GM12865 (cell line): ENCODE measurements at places on chromosomes 4 and X.
A peak's percentile ranks its signal among the peaks of the same experiment; 100 is the strongest.

DNA sequence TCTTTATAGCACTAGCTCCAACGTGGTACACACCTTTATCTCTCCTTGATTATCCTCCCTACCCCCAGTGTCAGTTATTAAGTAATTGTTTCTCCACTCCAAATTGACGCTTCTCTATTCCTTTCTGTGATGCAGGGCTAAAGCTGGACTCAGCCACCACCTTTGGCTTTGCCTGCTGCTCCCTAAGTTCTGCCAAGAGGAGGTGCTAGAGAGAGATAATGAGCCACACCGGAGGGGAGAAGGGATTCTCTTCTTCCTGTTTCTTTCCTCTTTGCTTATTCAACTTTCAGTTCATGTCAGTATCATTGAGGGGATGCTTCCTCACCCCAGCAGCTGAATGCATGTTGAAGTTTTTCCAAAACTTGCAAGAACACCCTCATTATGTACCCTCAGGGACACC lies 176.5 kb downstream of the GBA3 start:
- no peak for DNase-seq

- DNase-seq: no peak
Measured at GRCh38 chrX:4936315-4936714, 1222.9 kb upstream of the PRKX start.

DNA sequence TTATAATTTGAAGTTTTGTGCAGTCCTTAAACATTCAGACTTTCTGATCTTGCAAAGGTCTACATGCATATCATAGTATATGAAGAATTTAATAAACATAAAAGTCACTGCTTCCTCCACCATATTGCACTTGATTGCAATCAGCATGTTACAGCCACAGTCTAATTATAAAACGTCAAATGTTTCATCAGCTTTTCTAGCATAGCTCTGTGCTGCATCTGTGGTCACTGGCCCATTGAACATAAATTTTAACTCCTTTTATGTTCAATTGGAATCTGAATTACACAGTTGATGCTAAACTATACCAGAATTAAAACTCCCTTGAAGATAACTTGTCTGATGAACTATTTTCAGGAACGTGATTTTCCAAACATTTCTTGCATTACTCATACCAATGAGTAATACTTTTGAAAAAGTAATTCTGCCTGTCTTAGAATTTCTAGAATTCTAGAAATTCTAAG lies 329.1 kb downstream of the GALNTL6 start:
- DNase-seq: no peak

DNA sequence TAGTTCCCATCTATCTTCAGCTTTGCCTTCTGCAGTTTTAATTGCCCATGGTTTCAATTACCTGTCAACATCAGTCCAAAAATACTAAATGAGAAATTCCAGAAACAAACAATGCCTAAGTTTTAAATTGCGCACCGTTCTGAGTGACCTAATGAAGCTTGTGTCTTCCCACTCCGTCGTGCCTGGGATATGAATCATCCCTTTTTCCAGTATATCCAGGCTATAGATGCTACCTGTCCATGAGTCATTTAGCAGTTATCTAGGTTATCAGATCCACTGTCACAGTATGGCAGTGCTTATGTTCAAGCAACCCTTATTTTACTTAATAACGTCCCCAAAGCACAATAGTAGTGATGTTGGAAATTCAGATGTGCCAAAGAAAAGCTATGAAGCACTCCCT lies 363.6 kb upstream of the FAM241A start:
- DNase-seq: no peak

DNA sequence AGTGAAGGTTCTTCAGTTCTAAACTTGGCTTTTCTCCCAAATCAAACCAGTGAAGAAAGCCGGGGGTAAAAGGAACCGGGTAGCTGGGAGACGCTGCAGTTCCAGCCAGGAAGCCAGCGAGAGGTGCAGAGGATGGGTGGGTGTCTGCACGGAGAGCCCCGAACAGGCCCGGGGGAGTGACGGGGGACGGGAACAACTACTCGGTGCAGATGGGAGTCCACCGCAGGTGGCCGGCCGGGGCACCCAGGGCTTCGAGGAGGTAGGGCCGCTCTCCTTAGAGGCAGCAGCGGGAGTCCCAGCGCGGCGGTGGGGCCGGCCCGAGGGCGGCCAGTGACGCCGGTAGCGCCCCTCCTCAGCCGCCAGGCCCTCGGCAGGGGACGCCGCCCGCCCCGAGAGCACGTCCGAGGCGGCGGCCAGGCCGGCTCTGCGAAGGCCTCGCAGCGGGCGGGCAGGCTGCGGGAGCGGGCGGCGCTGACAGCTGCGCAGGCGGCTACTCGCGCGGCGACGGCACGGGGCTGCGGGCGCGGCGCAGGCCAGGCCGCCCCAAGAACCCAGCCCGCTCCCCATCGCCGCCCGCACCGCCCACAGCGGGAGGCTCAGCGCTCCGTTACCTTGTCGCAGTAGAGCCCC lies 449 bp downstream of the FBXL5 start:
- no peak for DNase-seq

- peak; percentile 70 for DNase-seq
Measured at GRCh38 chr4:54277691-54278090, 48.6 kb downstream of the PDGFRA start.

DNA sequence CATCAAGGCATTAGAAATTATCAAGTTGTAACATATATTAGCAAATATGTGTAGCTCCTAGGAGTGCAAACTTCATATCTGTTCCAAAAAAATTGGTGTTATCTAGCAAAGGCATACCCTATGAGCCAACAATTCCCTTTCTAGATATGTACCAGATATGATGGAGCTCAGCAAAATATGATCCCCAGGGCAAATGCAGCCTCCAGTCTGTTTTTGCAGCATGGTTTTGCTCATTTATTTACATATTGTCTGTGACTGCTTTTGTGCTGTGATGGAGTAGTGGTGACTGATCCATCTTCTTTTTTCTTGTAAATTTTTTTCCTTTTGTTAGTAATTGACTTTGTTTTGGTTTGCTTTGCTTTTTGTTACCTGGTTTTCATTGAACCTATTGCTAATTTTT lies 41.0 kb downstream of the CEP135 start:
- no peak for DNase-seq

GRCh38 chrX:70042399-70043371 lies 7.1 kb downstream of the AWAT2 start:
- DNase-seq: no peak

GRCh38 chr4:33886356-33886755 lies 2358.0 kb downstream of the ARAP2 start:
- no peak for DNase-seq

DNA sequence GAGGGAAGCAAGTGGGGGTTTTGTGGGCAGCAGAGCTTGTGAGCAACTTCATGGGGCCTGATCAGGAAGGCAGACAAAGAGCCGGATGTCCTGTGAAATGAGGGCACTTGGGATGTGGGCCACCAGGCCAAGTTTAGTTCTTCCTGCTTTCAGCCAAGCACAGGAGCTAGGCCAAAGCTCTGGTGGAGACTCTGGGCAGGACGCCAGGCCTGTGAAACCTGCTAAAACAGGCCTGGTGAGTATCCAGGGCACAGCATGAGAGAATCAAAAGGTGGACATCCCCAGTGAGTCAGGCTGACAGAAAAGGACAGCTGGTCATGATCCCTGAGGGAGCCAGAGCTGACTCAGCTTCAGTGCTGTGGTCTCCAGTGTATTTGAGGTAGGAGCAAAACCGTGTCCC lies 95.7 kb downstream of the NPNT start:
- DNase-seq: peak; percentile 20

DNA sequence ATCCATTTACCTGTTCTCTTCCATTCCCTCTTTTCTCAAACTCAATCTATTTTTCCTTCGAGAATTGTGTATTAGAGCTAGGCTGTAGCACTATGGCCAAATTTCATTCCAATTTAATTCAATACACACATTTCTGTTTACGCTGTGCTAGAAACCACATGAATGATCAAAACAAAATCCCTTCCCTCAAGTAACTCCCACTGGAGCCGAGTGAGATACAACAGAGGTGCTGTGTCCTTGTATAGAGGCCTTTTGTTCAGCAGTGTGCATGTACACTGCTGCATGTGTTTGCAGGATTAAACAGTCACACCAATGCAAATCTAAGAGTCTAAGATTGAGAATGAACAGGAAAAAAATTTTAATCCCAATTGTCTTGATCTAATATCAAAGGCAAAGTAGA lies 734.2 kb downstream of the RAPGEF2 start:
- no peak for DNase-seq

GRCh38 chr4:150931005-150931404 lies 84.1 kb downstream of the LRBA start:
- no peak for DNase-seq

DNA sequence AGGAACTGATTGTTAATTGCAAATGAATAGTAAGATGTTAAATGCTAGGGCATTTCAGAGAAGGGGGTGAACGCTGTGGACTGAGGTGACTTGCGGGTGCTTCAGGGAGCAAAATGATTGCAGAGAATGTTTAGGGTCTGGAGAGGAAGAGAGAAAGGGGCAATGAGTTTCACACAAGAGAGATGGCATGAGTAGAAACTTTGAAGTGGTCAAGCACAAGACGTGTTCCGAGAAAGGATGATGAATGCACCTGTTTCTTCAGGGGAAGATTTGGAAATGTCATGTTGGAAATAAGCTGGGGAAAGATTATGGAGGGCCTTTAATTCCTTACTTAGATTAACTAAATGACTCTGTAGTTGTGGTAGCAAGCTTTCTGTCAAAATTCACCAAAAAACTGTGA lies 43.4 kb downstream of the DTHD1 start:
- peak; percentile 65 for DNase-seq

- DNase-seq: no peak
Measured at GRCh38 chrX:12315526-12315925, 177.3 kb downstream of the FRMPD4 start.

- peak; percentile 39 for DNase-seq
Measured at GRCh38 chr4:101334963-101335572, 12.3 kb downstream of the PPP3CA start.

DNA sequence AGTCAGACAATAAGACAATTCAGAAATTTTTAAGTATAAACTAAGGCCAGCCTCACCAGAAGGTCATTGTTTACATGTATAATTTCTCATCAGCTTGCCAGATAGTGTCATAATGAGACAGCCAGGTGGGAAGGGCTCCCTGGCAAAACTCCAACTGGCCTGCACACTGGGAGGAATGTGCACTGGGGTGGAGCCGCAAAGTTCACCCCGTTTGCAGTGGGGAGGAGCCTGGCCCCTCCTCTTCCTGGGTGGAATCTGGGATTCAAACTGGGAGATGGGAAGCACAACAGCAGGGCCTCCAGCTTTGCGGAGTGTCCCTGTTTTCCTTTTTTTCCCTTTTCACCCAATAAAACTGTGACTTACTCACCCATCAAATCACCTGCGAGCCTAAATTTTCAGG lies 329.9 kb downstream of the SMARCA1 start:
- no peak for DNase-seq

DNA sequence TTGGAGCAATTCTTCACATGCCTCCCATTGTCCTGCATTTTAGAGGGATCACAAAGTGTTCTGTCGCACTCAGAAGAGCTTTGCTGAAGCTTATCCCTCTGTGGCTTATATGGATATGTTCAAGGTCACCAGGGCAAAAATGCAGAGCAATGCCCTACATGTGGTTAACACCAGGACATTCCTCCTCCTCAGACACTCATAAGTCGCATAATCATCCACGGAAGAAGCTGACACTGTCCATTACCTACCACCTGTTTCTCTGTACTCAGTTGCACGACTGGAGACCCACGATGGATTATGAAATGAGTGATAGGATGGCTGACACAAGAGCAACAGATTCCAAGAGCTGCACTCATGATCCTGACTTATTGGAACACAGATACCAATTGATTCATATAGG lies 68.7 kb upstream of the PRDX4 start:
- no peak for DNase-seq

DNA sequence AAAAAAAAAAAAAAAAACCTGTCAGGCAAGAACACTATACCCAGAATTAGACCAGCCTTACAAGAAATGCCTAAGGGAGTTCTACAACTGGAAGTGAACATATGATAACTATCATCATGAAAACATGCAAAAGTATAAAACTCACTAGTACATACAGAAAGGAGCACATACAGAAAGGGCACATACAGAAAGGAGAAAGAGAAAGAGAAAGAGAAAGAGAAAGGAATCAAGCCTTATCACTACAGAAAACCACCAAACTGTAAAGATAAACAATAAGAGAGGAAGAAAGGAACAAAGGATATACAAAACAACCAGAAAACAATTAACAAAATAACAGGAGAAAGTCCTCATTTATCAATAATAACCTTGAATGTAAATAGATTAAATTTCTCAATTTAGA lies 50.4 kb downstream of the PHKA1 start:
- no peak for DNase-seq

- no peak for DNase-seq
Measured at GRCh38 chr4:187608001-187608421, 387.6 kb upstream of the ZFP42 start.

DNA sequence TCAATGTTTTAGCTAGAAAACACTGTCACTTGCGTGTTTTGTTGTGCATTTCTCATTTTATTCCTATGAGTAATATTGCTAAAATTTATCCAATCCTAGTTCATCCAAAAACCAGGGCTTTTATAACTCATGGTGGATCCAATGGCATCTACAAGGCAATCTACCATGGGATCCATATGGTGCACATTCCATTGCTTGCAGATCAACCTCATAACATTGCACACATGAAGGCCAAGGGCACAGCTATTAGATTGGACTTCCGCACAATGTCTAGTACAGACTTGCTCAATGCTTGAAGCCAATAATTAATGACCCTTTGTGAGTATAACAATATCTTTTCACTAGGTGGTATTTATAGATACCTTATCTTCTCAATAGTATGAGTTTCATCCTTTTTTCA lies 57.2 kb upstream of the UGT2B7 start:
- no peak for DNase-seq

DNA sequence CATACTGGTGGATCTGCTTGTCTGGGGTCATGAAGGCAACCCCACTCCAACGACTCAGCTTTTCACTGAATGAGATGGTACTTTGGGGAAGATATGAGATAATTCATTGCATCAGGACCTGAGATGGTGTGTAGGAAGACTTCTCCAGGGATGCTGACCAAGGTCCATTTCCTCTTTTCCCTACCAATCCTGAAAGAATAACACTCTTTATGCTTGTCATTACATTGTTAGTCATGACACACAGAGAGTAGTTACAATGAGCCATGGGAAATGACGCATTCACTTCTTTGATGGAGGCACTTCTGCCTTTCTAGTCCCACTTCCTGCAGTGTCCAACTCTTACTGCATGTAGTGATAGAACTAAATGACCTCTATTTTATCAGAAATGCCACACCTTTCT lies 58.6 kb downstream of the AREG start:
- DNase-seq: no peak
